ENCODE measurements at places on chromosomes 1 and 21.

DNA sequence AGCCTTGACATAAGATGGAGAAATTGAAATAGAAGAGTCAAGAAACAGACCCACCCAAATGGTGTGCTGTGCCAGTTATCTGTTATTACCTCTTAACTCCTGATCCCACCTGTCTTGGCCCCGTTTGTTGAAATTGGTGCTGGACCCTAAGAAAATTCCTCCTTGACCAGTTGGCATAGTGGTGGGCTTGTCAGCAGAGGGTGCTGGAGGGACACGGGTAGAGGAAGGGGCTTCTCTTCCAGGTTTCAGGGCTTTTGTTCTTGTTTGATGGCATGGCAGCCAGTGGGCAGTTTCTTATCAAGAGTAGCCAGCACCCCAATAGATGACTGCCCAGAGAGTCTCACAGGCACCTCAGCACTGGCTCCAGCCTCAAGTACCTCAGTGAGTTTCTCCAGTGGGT, 51.6 kb downstream of the PCBP3 start:
- no peak for DNase-seq

- DNase-seq = peak; percentile 26
Measured at GRCh38 chr1:224786533-224787250, 142.8 kb upstream of the DNAH14 start.

GRCh38 chr1:204014336-204014735, 58.6 kb upstream of the SOX13 start:
- no peak for DNase-seq

DNA sequence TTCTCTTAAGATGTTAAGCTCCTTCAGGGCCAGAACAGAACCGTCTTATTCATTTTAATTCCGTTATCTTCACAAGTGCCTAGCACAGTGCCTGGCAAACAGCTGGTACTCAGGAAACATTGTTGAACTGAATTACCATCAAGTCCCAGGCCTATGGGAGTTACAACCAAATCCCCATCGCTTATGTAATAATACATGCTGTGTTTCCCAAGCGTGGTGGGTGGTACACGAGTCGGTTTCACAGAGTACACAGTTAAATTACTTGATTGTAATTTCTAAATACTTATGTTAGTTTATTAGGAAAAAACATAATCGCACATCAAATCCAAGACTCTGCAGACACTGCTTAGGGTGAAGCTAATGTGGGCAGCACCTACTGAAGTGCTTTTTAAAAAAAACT, 1.0 kb downstream of the ANGEL2 start:
- DNase-seq = peak; percentile 12

DNA sequence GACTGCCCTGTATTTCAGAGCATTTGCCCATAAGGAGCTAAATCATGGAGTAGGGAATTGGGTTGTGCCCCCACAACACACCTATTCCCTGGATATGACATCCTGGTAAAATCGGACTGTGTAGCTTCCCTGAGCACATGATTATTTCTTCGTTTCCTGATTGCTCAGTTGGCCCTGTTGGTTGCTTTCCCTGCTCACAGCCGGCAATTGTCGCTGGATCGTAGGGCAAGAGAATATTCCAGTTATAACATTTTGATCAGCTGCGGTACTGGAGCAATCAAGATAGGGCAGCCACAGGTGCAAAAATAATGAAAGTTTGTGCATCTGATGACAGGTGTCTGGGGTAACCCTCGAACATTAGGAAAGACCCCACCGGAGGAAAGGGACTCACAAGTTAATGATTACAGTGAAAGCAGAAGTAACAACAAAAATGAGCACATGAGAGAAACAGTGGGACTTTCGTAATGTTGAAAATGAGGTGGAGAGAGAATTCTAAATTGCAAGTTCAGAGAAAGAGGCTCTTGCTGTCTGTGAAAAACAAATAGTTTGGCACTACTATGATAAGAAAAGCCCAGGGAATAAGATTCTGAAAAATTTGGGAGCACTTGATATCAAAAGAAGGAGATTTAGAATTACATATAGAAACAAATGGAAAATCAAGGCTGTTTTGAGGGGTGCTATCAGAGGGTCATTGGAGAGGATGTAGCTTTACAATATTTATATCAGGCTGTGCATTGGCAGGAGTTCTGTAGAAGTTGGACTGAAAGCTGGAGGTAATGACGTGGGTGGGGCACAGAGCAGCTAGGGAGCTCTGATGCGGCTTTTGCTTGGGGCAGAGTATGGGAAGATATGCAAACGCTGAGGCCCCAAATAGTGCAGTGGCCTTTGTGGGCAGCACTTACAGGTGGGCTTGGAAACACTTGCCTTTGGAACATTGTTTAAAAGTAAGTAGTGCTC, at the start of gene MAB21L3:
Gene MAB21L3 (plus strand): TSS at position 833 of the 957 bp plus-strand sequence. CDS start 1,217 bp downstream, outside the sequence.
- DNase-seq = peak; percentile 16

GRCh38 chr1:58035523-58035922, 511.0 kb downstream of the OMA1 start:
- no peak for DNase-seq

DNA sequence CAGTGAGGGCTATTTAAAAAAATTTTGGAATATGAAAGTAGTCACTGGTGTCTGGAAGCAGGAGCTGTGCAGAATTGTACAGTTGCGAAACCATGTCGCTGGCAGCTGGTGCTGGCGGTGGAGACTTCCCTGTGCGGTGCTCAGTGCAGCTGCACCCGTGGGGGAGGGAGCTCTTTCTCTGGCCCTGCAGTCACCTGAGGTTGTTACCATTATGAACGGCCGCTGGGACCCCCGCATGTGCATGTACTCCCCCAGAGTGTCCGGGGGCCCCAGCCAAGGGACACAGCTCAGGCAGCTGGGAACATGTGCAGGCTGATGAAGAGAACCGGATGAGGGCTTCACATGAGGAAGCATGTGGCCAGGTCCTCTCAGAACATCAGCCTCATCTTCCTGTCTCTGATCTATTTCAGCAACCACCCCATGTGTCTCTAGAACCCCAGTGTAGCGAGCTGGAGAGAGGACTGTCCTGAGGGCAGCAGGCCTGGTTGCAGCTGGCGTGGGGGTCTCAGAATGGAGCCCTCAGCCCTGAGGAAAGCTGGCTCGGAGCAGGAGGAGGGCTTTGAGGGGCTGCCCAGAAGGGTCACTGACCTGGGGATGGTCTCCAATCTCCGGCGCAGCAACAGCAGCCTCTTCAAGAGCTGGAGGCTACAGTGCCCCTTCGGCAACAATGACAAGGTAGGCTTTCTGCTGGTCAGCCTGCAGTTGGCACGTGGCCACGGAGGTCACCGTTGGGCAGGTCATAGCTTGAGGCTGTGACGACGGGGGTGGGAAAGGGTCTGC, at the start of gene TRPM2:
Gene TRPM2 (plus strand): TSS at position 431 of the 780 bp plus-strand sequence. CDS start 80 bp downstream, at position 511.
- DNase-seq = peak; percentile 76

DNA sequence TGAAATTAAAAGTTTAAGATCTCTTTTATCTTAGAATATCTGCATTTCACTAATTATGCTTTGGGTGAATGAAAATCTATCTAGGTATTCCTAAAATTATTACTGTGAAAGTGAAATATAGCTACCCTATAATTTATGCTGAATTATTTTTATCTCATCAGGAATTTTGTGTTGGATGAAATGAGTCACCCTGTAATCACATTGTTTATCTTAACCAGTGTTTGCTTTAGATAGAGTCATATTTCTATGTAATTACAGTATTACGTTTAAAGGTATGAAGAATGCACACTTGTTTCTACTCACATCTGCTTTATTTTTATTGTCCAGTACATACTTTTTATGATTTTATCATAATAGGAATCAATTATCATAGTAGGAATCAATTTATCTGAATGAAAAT, 249.2 kb downstream of the NCAM2 start:
- no peak for DNase-seq

DNA sequence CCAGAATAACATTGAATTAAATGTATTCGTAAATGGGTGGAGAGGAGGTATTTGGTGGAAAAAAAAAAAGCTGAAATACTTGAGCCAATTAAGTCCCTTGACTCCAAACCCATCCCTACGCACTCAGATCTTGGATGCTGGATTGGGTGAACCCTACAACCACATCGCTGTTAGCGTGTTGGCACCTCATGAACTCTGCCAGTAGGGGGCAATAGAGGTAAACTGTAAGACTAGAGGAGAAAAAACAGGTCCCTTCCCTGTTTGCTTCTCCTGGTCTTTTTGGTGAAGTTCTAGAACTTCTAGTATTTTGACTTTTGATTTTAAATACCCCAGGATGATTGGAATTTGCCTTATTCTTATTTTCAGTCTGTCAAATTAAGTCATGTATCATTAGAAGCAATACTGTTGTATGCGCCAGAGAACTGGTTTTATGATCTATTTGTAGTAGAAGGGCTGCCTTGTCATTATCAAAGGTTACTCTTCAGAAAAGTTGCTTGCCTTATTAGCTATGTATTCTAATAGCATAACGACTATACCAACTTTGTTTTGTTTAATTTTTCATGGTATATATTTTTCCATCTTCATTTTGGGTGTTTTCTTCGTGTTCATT, 1.9 kb upstream of the OR13G1 start:
- DNase-seq = peak; percentile 60

DNA sequence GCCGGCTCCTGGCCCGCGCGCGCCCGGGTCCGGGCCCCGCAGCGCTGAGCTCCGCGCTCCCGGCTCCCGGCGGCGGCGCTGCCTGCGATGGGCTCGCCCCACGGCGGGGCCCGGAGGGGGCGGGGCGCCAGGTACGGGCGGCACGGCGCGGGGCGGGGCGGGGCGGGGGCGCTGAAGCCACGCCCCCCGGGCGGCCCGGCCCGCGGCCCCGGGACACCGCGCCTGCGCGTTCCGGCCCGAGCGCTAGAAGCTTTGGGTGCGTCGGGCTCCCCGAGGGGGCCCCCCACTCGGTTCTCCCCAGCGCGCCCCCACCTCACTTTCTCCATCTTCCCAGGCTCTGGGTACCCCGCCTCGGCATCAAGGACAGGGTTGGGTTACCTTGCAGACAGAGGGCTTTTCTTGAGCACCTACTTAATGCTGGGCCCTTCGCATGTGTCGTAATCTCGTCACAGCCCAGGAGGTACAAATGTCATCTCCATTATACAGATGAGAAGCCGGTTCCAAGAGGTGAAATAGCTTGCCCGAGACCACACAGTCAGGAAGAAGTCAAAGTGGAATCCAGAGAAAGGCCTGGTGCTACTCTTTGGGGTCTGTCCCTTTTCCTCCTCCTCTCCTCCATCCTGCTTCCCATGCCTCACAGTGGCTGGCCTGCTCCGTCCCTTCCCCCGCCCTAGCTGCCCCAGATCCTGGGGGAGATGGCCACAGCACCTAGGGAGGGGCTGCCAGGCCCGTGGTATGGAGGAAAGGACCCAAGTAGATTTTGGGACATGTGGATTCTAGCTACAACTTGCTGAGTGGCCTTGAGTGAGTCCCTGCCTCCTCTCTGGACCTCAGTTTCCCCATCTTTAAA, 46.5 kb downstream of the RAP1GAP start:
- DNase-seq = no peak

DNA sequence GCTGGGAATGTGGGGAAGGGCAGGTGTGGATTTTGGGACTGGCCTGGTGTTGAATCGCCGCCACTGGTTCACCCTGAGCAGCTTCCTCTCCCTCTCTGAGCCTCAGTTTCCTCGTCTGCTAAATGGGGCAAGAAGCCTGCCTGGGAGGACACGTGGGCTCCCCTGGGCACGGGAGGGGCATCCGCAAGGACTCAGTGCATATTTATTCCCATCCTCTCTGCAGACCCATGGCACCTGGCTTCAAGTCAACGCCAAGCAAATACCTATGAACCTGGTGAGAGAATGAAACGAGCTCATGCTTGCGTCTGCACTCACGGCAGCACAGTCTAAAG, 234.4 kb downstream of the PTPRU start:
- DNase-seq = no peak

All from GM12865 (cell line).